ENCODE measurements at places on chromosomes 1 and 21.

- no peak for DNase-seq
Measured at GRCh38 chr21:46555678-46556077, 49.2 kb downstream of the S100B start.

GRCh38 chr1:245946905-245947304, 560.2 kb downstream of the SMYD3 start:
- no peak for DNase-seq

DNA sequence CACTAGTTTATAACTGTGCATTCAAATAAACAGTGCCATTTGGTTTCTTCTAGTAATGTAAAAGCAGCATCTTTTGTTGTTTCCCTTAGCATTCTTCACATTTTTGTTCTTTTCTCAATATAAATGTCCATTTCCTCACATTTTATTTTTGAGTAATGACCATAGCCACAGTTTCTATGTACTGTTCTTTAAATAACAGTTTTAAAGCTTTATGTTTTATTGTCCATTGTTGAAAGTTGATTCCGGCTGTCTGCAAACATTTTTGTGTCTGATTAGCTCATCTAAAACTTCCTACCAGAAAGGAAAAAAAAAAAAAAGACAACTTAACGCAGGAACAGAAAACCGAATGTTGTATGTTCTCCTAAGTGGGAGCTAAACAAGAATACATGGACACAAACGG, 139.7 kb downstream of the MAGI3 start:
- no peak for DNase-seq

DNA sequence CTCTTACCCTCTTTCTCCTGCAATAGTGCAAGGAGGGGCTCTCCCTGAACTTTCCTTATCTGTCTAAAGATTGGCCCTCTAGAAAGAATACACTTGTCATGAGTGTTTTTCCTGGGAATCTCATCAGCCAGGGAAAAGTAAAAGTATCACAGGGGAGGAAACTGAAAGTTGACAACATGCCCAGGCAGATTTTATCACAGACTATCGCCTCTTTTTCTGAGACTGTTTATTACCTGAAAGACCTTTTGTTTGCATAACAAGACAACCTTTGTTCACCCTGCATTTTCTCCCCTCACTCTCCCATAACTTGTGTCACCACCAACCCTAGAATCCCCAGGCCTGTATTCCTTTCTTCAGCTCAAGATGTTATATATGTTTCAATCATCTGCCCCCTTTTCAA, 794.7 kb upstream of the ADAMTS5 start:
- no peak for DNase-seq

- DNase-seq: no peak
Measured at GRCh38 chr1:230286166-230286889, 139.8 kb downstream of the PGBD5 start.

- DNase-seq: no peak
Measured at GRCh38 chr1:217718873-217719272, 87.7 kb downstream of the SPATA17 start.

GRCh38 chr1:145886816-145887215, 1.1 kb upstream of the ANKRD35 start:
- DNase-seq: no peak

GRCh38 chr1:150302902-150303301, 9.2 kb downstream of the MRPS21 start:
- DNase-seq: no peak

GRCh38 chr1:222168621-222169020, 379.3 kb downstream of the HHIPL2 start:
- no peak for DNase-seq

GRCh38 chr1:4594286-4594991, 60.0 kb upstream of the AJAP1 start:
- no peak for DNase-seq

GRCh38 chr1:243713470-243714186, 136.4 kb downstream of the AKT3 start:
- DNase-seq: no peak

GRCh38 chr21:44461464-44462001, 6.2 kb downstream of the LRRC3 start:
- no peak for DNase-seq

- DNase-seq: no peak
Measured at GRCh38 chr1:51061231-51061918, 40.7 kb upstream of the C1orf185 start.

DNA sequence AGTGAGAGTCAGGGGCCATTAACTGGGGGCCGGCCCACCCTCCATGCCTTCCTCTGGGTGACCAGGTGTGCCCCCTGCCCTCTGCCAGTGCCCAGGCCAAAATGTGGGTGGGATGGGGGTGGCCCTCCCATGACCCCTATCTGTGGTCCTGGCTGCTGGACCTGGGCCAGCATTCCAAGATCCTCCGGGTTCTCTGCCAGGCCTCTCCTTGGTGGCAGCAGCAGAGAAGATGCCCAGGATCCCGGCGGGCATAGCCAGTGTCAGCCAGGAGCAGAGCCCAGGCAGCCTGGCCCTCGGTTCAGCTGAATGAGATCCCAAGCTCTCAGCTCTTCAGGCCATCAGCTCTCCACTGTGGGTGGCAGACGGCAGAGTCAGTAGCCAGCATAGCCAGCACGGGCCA, 31.3 kb upstream of the ACTRT2 start:
- no peak for DNase-seq

DNA sequence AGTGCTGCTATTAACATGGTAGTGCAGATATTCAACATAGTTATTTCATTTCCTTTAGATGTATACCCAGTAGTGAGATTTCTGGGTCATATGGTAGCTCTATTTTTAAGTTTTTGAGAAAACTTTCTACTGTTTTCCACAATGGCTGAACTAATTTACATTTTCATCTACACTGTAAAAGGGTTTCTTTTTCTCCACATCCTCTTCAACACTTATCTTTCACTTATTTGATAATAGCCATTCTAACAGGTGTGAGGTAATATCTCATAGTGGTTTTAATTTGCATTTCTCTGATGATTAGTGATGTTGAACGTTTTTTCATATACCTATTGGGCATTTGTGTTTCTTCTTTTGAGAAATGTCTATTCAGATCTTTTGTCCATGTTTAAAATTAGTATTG, 149.8 kb downstream of the PDE4B start:
- DNase-seq: no peak

DNA sequence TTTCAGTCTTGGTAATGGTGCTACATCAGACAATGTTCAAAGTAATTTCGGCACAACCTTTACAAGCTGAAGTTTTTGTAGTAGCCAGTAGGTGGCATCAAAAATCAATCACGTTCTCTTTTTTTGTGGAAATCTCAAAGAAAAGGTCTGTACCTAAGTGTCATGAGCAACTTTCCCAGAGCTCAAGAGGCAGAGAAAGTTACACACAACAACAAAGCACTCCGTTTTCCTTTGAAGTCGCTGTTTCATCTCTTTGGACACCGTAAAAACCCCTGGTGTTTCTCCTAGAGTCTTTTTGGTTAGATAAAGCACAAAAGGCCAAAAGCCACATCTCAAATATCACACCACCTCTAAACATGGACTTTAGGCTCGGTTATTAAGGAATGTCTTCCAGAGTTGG, 131.6 kb downstream of the LHX8 start:
- DNase-seq: no peak

DNA sequence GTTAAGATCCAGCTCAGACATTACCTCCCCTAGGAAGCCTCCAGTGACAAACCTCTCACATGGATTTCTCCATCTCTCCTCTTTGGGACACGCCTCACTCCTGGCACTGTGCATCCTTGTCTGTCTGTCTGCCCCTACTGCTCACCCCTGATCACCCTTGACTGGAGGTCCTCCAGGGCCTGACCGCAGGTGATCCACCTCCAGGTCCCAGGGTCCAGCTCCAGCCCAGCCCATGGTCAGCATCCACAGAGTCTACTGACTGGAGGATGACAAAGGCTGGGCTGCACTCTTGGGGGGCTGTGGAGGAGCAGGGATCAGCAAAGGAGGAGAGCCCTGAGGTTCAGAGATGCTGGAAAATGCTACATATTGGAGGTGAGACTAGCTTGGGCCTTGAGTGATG, 65.8 kb downstream of the BEND5 start:
- no peak for DNase-seq

GRCh38 chr1:91245435-91245834, 159.2 kb downstream of the HFM1 start:
- no peak for DNase-seq

DNA sequence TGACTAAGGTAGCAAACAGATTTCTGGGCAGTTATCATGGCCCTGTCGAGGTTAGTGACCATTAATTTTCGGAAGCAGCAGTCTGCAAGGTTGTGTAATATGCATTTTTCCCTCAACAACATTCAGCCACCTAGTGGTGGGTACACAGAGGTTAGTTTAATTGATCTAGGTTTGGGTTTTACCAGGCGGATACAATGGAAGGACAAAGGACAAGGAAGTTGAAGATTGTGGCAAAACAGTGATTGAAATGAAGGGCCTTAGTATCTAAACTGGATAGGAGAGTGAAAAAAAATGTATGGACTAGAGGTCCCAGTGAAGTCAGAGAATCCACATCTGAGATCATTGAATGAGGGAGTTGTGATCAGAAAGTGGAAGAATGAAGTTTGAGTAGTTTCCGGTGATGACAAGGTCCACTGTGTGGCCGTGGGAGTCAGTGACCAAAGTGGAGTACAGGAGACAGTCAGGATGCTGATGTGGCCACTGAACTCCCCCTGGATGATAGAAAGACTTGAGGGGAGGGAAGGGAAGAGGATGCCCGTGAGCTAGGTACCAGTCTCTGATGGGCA, 2.8 kb downstream of the ARMH1 start:
- peak; percentile 38 for DNase-seq

All from HS-27A (cell line).